ENCODE measurements at places on chromosomes 6 and 20. TPM values are rescaled to one million over a fixed set of nuclear protein-coding genes. Genes with fewer than 3 reads are reported as not detected.

IP6K3 gene
- 0.60 TPM for polyA plus RNA-seq

SNAI1 gene
- polyA plus RNA-seq, result 2.9 TPM

OR12D1 gene
- polyA plus RNA-seq, result not detected

RUNX2 gene
- 1.2 TPM for polyA plus RNA-seq

HLA-DOA gene
- polyA plus RNA-seq, result 42.0 TPM

SYNDIG1 gene
- polyA plus RNA-seq, result not detected

RAD21L1 gene
- polyA plus RNA-seq, result not detected

EBF4 gene
- 1.2 TPM for polyA plus RNA-seq

LTA gene
- 3.6 TPM for polyA plus RNA-seq

IMPG1 gene
- not detected for polyA plus RNA-seq

LRRC1 gene
- polyA plus RNA-seq, result 43.2 TPM

FAM184A gene
- polyA plus RNA-seq, result 0.92 TPM

GRCh38 chr6:163182696-163183095 lies 231.8 kb upstream of the QKI start:
- no peak overlapping the region for H3K4me3 ChIP-seq
- no peak overlapping the region for H3K27ac ChIP-seq
- H3K36me3 ChIP-seq, result no peaks in the 10 kb centered on the region
- H3K4me1 ChIP-seq, result peaks cover 17% of the 10 kb centered on the region
- no peak for DNase-seq
- H3K27me3 ChIP-seq, result no peaks in the 10 kb centered on the region

DNA sequence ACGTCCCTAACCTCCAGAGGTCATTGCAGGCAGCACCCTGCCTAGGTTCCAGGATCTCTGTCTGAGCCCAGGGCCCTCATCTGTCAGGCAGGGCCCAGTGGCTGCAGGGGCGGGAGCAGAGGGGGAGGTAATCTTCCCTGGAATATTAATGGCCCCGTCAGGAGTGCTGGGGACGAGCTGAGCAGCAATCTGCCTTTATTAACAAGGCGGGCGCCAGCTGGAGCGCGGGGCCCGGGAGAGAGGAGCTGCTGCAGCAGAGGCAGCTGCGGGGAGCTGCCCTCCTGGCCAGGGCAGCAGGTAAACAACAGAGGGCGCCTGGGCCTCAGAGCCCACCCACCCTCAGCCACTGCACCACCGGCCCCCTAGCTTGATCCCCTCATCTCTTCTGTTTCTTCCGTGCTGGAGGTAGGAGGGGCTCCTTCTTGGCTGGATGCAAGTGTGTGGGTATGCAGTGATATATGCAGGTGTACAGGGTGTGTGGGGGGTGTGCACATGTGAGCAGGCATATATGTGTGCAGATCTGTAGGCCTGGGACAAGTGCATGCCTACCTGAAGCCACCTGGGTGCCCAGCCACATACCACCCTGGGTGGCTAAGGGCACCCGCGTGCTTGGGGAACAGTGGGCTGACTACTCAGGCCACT lies 131.8 kb upstream of the MLN start:
- H3K36me3 ChIP-seq, result no peaks in the 10 kb centered on the region
- no peak for DNase-seq
- H3K4me3 ChIP-seq, result no peak overlapping the region
- H3K27ac ChIP-seq, result no peak overlapping the region
- H3K4me1 ChIP-seq, result no peaks in the 10 kb centered on the region
- H3K27me3 ChIP-seq, result no peaks in the 10 kb centered on the region

- H3K36me3 ChIP-seq, result no peaks in the 10 kb centered on the region
Observed at GRCh38 chr6:55528624-55529023, 50.4 kb downstream of the HMGCLL1 start.

DNA sequence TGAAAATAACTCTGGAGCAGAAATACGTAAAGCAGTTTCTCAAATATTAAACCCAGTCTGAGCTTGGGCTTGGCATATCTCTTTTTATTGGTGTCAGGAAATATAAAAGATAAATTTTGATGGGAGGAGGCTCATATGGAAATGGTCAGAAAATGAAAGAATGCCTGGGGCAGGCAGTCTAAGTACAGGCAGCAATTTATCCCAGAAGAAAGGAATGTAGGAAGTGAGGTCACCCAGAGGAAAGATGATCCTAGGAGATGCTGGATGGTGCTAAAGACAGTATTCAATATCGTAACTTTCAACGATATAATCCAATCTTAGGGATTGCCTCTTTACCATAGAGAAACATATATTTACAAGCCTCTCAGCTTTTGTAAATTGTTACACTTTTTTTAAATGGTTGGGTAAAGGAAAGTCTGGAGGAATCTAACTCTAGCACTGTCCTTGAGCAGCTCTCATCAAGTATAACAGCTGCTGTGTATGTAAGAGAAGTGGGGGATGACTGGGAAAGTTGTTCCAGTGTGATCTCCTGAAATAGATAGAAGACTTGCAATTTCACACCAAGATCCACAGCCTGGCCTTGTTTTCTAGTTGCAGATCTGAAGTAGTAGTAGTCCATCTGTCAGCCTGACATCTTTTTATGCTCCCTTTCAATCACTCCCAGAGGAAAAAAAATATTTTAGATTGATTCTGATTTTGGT lies 256.9 kb upstream of the SASH1 start:
- no peaks in the 10 kb centered on the region for H3K36me3 ChIP-seq

DNA sequence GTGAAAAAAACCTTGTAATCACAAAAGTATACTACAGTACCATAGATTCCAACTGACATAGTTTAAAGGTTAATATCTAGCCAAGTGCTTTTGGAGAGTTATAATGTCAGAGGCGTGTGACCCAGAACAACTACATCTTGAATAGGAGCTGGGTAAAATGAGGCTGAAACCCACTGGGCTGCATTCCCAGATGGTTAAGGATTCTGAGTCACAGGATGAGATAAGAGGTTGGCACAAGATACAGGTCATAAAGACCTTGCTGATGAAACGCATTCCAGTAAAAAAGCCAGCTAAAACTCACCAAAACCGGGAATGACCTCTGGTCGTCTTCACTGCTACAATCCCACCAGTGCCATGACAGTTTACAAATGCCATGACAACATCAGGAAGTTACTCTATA lies 22.4 kb upstream of the KIAA0408 start:
- DNase-seq, result no peak
- peaks cover 13% of the 10 kb centered on the region for H3K4me1 ChIP-seq
- H3K36me3 ChIP-seq, result no peaks in the 10 kb centered on the region
- no peak overlapping the region for H3K4me3 ChIP-seq
- H3K27ac ChIP-seq, result no peak overlapping the region

DNA sequence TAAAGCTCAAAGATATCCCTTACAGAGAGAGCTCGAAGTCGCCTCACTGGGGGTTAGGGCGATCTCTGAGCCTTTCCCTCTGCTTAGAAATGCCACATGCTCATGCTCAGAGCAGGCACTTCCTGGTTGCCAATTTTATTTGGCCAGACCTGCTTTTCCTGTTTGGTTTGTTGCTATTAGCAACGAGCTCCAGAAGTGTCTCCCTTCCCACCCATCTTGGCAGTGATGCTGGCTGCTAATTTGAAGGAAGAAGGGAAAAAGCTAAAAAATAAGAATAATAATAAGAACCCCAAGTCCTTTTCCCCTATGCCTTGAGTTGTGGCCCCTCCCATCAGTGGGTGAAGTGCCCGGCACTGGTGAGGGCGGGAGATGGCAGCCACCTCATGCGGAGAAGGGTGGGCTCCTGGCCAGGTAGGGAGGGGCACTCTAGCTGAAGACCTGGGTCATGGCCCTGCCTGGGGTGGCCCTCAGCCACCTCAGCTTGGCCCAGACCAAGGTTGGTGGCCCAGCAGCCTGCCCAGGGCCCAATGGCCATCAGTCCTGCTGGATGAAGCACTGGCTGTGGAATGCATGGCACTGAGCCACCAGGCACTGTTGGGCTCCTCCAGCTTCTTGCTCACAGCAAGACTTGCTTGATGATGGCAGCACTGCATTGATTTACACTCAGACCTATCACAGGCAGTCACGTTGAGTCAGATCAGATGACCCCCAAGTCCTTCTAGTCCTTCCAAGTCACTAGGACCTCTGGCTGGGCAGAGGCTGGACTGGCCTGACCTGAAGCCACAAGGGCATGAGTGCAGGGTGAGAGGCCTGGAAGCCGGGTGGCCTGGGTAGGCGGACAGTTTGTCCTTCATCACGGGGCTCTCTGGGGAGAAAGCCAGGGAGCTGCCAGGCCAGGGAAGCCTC lies 79.0 kb downstream of the SYNJ2 start:
- H3K4me1 ChIP-seq, result peaks cover 28% of the 10 kb centered on the region
- peaks cover 26% of the 10 kb centered on the region for H3K36me3 ChIP-seq
- no peaks in the 10 kb centered on the region for H3K27me3 ChIP-seq
- no peak overlapping the region for H3K4me3 ChIP-seq

DNA sequence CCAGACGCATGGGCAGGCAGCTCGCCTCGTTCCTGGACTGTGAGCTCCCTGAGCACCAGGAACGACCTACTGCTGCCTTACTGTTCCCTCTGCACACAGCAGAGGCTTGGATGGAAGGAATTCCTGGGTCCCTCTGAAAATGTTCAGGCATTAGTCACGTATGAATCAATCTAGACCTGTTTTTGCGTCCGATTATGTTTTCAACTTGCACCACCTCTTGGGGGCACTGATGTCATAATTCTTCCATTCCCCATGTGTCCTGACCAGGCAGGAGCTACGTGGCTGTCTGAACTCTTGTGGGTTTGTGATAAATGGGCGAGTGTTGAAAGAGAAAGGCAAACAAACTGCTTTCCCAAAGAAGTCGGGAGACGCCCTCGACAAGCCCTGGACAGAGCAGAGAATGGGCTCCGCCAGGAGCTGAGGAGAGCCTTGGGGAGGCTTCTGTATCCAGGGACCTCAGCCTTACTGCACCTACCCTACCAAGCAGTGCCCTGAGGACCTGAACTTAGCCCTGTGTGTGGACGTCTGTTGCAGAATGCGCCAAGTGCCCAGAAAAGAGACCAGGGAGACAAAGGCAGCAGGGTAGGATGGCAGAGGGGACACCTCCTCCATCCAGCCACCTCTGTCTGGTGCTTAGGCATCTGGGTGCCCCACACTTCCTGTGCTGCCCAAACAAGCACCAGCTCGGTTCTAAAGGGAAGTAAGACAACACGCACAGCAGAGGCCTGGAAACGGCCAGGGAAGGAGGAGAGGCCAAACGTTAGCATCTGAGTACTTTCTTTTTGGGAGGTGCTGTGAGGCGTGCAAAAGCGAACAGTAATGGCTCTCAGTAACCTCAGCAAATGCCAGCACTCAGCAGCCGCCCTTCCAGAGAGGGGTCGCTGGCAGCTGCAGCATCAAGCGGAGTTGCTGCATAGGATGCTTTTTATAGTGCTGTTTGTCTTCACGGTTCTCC lies 124.2 kb downstream of the LY86 start:
- H3K27ac ChIP-seq, result peak overlapping the region; percentile 68
- no peaks in the 10 kb centered on the region for H3K27me3 ChIP-seq
- no peaks in the 10 kb centered on the region for H3K4me1 ChIP-seq
- H3K4me3 ChIP-seq, result no peak overlapping the region

- DNase-seq, result peak; percentile 84
- H3K27ac ChIP-seq, result no peak overlapping the region
- no peaks in the 10 kb centered on the region for H3K27me3 ChIP-seq
- H3K4me3 ChIP-seq, result no peak overlapping the region
Observed at GRCh38 chr20:32789896-32790750, 27.9 kb downstream of the DNMT3B start.

- H3K27me3 ChIP-seq, result no peaks in the 10 kb centered on the region
- H3K4me1 ChIP-seq, result no peaks in the 10 kb centered on the region
- no peaks in the 10 kb centered on the region for H3K36me3 ChIP-seq
- no peak for DNase-seq
- no peak overlapping the region for H3K4me3 ChIP-seq
- H3K27ac ChIP-seq, result no peak overlapping the region
Observed at GRCh38 chr6:1347161-1347560, 35.3 kb downstream of the FOXQ1 start.

DNA sequence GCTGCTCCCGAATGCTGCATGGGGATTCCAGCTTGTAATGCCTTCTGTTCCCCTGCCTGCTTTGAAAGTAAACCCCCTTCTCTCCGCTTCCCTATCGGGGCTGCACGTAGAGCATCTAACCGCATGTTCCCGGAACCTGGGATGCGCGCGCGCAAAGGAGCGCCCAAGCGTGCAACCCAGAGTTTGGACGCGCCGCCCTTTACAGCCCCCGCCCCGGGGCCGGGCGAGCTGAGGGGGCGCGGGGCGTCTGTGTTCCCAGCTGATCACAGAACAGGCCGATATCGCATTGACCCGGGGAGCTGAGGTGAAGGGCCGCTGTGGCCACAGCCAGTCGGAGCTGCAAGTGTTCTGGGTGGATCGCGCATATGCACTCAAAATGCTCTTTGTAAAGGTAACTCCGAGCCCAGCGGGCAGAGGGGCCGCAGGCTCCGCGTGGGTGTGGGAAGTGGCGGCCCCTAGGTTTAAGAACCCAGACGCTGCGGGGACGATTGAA lies 1.4 kb downstream of the LAMP5 start:
- no peak overlapping the region for H3K4me3 ChIP-seq
- peaks cover 27% of the 10 kb centered on the region for H3K4me1 ChIP-seq
- no peak overlapping the region for H3K27ac ChIP-seq

GRCh38 chr6:90039911-90040310 lies 145.6 kb downstream of the GJA10 start:
- H3K4me3 ChIP-seq, result no peak overlapping the region
- no peaks in the 10 kb centered on the region for H3K36me3 ChIP-seq
- H3K4me1 ChIP-seq, result no peaks in the 10 kb centered on the region
- no peak overlapping the region for H3K27ac ChIP-seq
- no peak for DNase-seq
- H3K27me3 ChIP-seq, result no peaks in the 10 kb centered on the region

DNA sequence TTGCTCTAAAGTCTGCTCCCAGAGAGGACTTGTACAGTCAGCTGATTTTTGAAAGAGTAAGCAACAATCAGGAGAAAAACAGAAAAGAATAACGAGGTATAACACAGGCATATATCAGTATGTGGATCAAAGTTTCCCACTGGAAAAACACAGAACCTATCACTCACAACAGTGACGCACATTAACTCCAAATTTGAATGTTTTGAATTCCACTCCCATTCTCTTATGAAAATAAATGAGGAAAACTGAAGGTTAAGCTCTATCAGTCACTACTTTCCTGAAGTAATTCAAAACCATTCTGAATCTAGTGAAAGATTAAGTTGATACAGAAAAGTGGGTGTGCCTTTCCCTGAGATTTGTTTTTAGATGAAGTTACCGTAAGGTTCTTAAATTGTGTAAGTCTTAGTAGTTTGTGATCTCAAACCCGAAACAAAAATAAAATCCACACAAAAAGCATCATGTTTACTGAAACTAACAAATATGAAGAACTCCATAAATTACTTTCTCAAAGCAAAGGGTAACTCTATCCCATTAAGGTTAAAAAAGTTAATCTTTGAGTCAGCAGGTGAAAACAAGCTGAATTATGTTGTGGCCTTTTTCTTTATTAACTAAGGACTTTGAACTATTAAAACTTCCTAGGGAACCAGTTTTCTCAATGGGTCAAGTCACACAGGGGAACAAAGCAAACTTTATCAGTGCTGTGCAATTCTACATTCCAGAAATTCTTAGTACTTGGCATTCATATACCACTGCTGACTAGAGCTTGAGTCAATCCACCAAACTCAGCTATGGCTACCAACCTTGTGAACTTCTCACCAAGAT lies 115.7 kb downstream of the OGFRL1 start:
- H3K36me3 ChIP-seq, result no peaks in the 10 kb centered on the region
- H3K27me3 ChIP-seq, result no peaks in the 10 kb centered on the region
- H3K27ac ChIP-seq, result peak overlapping the region; percentile 28

GRCh38 chr6:95365454-95365853 lies 211.9 kb upstream of the MANEA start:
- no peak overlapping the region for H3K27ac ChIP-seq
- H3K4me1 ChIP-seq, result no peaks in the 10 kb centered on the region
- no peak overlapping the region for H3K4me3 ChIP-seq
- no peak for DNase-seq
- H3K36me3 ChIP-seq, result no peaks in the 10 kb centered on the region
- H3K27me3 ChIP-seq, result no peaks in the 10 kb centered on the region

- H3K4me3 ChIP-seq, result no peak overlapping the region
- no peak overlapping the region for H3K27ac ChIP-seq
- no peaks in the 10 kb centered on the region for H3K36me3 ChIP-seq
- no peaks in the 10 kb centered on the region for H3K27me3 ChIP-seq
Observed at GRCh38 chr6:6366803-6367202, 46.3 kb upstream of the F13A1 start.

All from sigmoid colon (tissue), 7 donors.